Cortex of kidney (tissue), 1 donor: ENCODE measurements at places on chromosomes 6 and 20.

GRCh38 chr6:31575335-31575901 lies at the start of gene TNF:
Gene TNF (plus strand): TSS chr6:31575565. CDS start chr6:31575742, 177 bp downstream.
- DNase-seq = no peak

- DNase-seq = no peak
These were observed 169.9 kb downstream of the BCAS1 start for GRCh38 chr20:53900380-53900999.

GRCh38 chr6:42891199-42891722 lies 11.8 kb downstream of the RPL7L1 start:
- no peak for DNase-seq

- DNase-seq = no peak
These were observed 154.3 kb upstream of the TENT5A start for GRCh38 chr6:81906709-81907204.

DNA sequence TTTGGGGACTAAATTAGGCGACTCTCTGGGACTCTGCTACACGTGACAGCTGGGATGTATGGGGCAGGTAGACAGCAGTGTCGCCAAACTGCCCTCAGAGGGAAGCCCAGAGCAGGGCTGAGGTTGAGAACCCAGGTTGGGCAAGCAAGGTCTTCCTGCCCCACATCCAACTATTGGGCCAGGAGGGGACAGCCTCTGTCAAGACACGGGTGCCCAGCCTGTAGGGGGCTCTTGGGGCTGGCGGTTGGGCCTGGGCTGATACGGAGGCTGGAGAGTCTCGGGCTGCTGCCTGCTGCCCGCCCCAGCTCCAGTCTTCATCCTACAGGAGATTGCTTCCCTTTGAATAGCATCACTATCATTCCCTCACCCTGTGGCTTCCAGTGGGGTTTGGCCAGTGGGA lies 33.3 kb downstream of the CPNE5 start:
- no peak for DNase-seq

- no peak for DNase-seq
These were observed at the start of gene GDAP1L1 for GRCh38 chr20:44247131-44247571. Gene GDAP1L1 (plus strand): TSS chr20:44247308. CDS start chr20:44247335, 27 bp downstream.

DNA sequence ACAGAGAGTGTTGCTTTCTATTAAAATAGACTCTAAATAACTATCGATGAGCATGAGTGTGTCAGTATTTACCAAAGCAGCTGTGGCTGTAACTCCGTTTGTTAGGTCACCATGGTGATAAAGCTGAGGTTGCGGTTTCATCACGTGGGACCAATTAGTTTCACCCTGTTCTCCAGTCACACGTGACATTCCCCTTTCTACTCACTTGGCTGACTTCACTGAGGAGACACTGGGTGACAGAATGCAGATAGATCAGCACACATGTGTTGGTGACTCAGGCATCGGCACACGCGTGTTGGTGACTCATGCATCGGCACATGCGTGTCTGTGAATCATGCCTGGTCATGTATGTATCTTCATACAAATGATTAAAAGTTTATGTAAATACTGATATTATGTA lies 285.4 kb downstream of the THBS2 start:
- no peak for DNase-seq

GRCh38 chr20:6074145-6074561 lies 20.3 kb upstream of the LRRN4 start:
- no peak for DNase-seq

GRCh38 chr6:46963626-46964025 lies 41.9 kb upstream of the ADGRF5 start:
- no peak for DNase-seq

GRCh38 chr6:170291271-170292110 lies 613 bp upstream of the DLL1 start:
- DNase-seq = no peak

- no peak for DNase-seq
These were observed 215.3 kb downstream of the RNGTT start for GRCh38 chr6:88748141-88748540.

DNA sequence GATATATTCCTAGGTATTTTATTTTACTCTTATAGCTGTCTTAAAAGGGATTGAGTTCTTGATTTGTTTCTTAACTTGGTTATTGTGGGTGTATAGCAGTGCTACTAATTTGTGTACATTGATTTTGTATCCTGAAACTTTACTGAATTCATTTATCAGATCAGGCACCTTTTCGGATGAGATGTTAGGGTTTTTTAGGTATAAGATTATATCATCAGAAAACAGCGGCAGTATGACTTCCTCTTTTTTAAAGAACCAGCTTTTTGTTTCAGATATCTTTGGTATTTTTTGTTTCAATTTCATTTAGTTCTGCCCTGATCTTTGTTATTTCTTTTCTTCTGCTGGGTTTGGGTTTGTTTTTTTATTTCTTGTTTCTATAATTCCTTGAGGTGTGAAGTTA lies 382.4 kb upstream of the ADGRB3 start:
- DNase-seq = no peak

DNA sequence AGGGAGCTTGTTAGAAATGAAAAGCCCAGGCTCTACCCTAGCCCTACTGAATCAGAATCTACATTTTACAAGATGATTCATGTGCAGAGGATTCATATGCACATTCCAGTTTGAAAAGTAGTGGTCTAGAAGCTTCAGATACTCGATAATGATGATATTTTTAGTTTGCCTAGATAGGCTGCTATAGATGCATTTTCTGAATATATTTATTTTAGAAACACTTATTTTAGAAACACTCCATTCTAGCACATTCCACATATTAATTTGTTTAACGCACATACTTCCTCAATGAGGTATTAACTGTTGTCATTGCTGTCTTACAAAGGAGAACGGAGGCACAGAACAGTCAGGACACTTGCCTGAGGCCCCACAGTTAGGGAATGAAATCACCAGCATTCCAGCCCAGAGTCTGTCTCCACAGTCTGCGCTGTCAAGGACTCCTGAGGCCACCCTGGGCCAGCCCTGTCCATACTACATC lies 64.4 kb downstream of the SNAP25 start:
- DNase-seq = no peak

DNA sequence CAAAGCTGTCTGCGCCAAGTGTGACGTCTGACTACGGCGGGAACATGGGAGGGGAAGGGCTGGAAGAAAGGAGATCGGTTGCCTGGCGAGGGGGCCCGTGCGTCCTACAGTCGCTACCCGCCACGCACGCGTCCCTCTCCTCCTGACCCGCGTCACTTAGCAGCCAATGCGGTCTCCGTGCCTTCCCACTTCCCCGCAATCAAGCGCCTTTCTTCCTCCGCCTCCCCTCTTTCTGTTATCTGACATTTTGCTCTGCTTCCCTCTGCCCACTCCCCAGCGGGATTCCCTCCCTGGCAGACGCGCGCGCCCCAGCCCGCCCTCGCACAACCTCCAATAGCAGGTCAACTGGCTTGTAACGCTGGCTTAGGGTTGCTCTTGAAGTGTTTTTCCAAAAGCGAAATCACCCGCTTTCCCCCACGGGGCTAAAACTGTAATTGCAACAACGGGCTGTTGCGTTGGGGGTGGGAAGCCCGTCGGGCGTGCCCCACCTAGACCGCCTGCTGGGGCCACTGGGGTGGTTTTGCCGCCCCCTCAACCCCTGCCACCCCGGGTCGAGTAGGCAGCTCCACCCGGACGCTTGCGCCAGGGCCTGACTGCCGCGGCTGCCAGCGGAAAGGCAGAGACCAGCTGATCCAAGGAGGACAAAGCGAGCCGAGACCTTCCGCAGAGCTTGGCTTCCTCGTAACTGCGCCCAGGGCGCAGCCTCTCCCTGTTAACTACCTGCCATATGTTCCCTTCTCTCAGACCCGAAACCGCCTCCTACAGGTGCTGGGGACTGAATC lies 6.2 kb upstream of the SOX4 start:
- DNase-seq = no peak

GRCh38 chr6:11275598-11275997 lies 43.1 kb upstream of the NEDD9 start:
- no peak for DNase-seq

DNA sequence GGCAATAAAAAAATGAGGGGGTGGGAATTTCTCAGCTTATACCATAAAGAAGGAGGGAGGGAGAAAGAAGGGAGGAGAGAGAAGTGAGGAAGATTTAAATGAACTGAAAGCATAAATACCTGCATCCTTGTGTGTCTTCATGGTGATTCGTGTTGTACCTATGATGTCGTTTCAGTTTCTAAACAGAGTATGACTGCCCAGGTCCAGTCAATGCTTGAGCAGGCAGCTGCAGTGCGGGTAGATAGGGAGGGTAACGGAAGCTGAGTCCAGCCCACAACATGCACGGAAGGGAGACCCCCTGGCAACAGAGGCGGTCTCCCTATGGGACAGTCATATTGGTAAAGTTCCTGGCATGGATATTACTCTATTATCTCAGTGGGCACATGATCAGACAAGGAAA lies 184.5 kb downstream of the KIF16B start:
- DNase-seq = no peak

DNA sequence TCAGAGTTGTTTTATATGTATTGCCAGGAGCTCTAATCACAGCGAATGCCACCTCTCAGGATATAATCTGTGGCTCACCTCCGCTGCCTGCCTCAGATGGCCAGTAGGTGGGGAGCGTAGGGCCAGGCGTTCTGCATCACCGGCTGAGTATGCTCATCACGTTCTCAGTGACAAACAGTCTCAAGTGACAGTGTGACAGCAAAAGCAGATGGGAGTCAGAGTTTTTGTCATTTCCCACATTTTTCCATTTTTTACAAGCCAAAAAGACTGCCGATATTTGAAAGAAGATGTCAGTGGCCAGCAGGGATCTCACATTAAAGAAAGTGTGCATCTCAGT lies 208.7 kb downstream of the ALDH8A1 start:
- DNase-seq = no peak

DNA sequence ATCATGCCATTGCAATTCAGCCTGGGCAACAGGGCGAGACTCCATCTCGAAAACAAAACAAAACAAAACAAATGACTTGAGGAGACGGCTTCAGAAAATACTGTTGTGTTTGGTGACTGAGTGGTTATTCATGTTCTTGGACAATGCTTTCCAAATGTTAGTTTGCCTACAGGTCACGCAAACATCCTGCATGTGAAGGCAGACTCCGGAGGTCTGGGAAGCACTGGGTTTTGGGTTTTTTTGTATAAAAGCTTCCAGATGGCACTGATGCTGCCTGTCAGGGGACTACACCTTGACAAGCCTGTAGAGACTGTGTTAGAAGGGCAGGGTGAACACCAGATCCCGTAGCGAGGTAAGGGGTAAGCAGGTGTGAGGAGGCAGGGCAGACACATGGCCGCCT lies 81.7 kb downstream of the THBS2 start:
- DNase-seq = no peak

DNA sequence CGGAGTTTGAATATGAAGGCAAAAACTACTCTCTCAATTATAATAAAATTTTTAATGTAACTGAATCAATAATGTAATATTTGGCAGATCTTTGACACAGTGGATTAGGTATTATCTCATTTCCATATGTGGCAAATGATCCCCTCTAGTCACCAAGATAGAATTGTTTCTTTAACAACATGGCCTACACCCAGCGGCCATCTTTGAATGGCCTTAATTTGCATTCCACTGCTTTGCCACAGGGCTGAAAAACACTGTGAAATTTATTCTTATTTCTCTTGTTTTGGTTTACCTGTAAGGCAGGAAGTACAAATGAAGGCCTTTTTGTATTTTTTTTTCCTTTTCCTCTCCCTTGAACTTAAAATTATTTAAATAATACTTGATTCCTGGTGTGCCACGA lies 162.6 kb upstream of the SCGN start:
- DNase-seq = no peak

- no peak for DNase-seq
These were observed 42.8 kb upstream of the RALGAPA2 start for GRCh38 chr20:20755231-20755630.
